ENCODE measurements at places on chromosomes 5 and 9.

DNA sequence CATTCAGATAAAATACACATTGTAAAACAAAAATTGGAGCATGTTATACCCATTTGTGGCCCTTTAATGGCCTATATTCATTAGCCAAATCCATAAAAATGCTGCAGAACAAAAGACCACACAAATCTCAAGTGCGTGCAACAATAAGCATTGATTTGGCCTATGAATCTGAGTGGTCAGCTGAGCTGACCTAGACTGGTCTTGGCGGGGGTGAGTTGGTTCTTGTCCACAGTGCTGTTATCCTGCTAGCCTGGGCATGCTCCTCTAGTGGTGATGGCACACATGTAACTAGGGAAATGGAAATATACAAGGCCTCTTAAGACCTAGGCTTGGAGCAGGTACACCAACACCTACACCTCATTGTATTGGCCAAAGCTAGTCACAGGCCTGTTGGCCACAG, 122.2 kb upstream of the TBCA start:
- no peak for DNase-seq

GRCh38 chr9:136059851-136060670, 35.0 kb downstream of the NACC2 start:
- peak; percentile 75 for DNase-seq

GRCh38 chr5:14464671-14465070, 116.9 kb upstream of the OTULINL start:
- DNase-seq = no peak

GRCh38 chr9:134376386-134377142, 50.3 kb downstream of the RXRA start:
- no peak for DNase-seq

- peak; percentile 81 for DNase-seq
These were observed 1.9 kb upstream of the RUSC2 start for GRCh38 chr9:35488021-35488420.

DNA sequence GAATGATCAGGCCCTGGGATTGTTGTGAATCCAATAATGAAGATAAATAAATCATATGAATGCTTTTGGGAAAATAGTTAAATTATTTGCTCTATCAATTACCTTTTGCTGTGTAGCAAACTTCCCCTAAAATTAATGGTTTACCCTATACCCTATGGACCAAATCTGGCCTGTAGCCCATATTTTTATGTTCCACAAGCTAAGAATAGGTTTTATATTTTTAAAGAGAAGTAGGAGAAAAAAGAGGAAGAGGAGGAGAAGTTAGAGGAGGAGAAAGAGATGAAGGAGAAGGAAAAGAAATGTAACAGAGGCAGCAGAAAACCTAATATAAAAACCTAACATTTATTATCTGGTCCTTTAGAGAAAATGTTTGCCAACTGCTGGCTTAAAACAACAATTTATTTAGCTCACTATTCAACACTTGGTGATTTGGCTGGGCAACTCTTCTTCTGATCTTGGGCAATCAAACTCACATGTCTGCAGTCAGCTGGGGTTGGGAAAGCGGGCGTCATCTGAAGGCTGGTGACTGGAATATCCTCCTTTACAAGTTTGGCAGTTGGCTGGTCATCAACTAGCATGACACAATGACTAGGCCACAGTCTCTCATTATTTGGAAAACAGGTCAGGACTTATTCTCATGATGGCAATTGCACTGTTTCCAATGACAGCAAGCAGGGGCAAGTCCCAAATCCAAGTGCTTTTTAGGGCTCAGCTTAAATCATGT, 522.9 kb downstream of the RASEF start:
- no peak for DNase-seq

GRCh38 chr9:90251316-90251715, 391.3 kb downstream of the DIRAS2 start:
- DNase-seq = no peak

- DNase-seq = no peak
These were observed 28.8 kb upstream of the PANK3 start for GRCh38 chr5:168607946-168608345.

DNA sequence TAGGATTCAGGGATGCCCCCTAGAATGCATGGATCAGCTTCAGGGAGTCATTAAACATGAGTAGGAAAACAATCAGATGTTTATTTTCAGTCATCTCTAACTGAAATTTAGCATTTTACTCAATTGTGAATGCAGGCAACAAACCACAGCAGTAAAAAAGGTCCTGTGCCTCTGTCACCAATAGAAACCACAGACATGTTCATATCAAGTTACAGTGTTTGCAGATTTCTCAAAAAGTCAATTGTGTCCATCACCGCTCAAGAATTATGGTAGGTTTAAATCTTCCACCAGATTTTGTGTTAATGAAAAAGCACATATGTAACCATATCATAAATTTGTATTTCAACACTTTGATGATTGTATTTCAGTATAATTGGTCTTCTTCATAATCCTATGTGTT, 68.4 kb upstream of the SLC1A1 start:
- no peak for DNase-seq

GRCh38 chr9:86714999-86715398, 232.3 kb downstream of the GAS1 start:
- peak; percentile 85 for DNase-seq

DNA sequence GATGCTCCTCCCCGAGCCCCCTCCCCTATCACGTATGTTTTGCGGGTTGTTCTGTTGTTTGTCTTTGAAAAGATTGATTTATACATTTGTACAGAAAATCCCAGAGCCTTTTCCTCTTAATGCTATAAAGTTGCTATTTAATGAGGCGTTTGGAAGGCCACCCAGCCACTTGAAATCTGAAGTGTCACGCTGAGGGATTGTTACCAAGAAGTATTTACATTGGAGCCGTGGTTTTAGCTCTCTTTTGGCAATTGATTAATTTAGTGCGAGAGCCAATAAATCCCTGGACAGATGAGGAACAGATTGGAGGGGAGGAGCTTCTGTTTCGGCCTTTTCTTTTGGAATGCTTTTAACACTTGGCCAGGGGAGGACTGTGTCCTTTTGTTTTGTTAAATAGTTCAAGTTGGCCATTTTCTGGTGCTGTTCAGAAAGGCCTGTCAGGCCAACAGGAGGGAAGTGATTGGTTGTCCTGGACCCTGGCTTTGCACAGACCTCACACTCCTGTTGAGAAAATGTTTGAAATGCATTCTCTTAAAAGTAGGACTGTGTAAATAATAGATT, 250.2 kb downstream of the PDZD2 start:
- DNase-seq = peak; percentile 12

DNA sequence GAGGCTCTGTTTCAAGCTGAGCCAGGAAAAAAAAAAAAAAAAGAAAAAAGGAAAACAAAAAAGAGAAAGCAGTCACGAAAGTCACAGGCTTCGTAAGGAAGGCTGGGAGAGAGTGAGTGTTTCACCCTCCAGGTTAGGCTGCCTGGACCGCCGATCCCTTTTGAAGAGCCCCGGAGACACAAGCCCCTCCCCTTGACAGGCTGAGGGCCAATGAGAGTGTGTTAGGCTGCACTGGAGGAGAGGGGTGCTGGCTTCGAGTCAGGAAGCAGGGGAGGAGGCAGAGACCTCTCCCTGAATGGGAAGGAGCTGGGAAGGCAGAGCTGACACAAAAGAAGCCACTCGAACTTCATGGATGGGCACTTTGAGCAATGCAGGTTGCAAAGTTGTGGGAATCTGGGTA, at the start of gene NMUR2:
Gene NMUR2, minus strand, starts transcription at position 135 of the 400 bp plus-strand sequence. CDS start 166 bp downstream, outside the sequence.
- no peak for DNase-seq

DNA sequence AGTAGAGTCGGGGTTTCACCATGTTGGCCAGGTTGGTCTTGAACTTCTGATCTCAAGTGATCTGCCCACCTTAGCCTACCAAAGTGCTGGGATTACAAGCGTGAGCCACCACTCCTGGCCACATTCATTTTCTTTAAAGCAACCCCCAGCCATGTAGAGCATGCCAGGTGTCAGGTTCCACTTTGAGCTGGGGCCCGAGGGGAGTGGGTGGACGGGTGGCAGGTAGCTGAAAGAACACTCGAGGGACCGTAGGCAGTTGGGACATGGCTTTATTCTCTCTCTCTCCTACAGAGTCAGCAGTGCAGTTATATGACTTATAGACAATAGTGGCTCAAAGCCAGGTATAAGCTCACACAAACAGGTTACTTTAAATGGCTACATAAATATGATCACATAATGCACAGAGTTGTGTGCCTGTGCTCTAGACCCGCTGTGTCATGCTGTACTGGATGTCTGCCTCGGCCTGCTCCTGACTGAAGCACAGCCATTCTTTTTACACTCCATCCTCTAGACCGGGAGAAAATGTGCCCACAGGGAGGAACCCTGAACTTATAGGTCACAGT, 60.5 kb upstream of the FAM120A start:
- no peak for DNase-seq

GRCh38 chr5:168366116-168366515, 74.7 kb downstream of the WWC1 start:
- DNase-seq = peak; percentile 99

GRCh38 chr9:133685653-133686609, 49.8 kb downstream of the DBH start:
- DNase-seq = no peak

DNA sequence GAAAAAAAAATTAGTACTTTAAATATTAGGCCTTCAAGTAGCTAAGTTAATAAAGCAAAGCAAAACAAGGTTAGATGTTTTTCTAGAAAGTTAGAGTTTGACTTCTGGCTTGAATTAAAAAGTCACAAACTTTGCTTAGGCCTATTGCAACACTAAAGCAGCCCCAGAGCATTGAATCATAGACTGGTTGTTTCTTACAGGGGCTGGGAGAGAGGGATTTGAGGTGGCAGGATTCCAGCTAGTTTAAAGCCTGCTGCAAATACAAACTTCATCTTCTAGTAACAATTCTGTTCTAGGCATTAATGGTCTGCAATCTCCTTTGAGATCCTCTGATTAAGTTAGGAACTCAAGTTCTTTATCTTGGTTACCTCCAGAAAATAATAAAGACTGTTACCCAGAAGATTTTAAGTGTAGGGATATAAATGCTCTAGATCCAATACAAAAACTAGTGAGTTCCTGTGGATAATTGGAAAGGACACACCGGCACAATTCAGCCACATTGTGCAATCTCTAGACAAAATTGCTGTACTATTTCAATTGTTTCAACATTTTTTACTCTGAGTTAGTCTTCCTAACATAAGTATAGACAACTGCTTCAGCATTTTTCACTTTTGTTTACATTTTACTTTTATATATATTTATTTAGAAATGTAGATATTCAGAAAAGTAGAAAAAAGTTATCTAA, 12.6 kb downstream of the OR13C5 start:
- peak; percentile 95 for DNase-seq

DNA sequence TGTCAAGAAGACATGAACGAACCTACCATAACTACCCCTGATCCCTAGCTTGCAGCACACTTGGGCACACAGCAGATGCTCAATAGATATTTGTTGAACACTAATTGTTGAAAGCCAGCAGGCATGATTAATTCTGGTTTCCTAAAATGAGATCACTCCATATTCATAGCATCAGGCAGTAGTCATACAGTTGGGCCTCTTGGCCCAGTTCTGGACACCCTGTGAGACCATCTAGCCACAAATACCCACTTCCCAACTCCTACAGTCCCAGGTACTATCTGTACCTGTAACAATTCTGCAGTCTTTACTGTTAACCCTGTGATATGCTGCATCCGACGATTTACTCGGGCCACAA, 24.2 kb downstream of the P4HA2 start:
- peak; percentile 46 for DNase-seq

Measured in fibroblast of skin of abdomen (primary cell).